ENCODE measurements at places on chromosomes 11 and 22.

DNA sequence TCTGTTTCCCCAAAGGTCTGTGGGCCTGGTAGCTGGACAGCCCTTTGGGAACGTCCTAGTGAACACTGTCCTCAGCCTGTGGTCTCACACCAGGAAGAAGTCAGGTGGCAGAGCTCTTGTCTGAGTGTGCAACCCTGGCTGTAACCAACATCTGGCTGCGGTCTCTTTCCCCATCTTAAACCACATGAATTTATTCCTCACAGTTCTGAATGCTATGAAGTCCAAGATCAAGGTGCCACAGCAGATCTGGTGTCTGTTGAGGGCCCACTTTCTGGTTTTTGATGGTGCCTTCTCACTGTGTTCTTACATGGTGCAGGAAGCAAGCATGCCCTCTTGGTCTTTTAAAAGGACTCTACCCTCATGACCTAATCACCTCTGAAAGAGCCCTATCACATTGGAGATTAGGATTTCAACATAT lies 2.7 kb downstream of the UPB1 start:
- no peak for DNase-seq

GRCh38 chr11:86248609-86249008 lies 4.1 kb downstream of the EED start:
- no peak for DNase-seq

DNA sequence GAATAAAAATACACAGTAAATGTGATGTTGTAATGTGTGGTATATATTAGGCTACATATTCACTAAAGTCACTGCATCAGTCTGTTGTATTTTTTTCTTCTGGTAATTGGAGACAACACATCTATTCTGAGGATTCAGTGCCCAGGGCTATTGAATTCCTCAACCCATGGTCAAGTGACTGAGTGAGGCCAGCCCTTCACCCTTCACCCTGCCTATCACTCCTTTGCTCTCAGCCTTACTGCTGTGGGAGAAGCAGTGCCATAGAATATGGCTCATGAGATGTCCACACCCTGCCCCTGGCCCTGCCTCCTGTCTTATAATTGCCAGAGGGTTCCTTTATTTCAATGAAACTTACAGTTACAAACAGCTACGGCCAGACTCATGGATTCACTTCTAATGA lies 295.6 kb downstream of the NTM start:
- DNase-seq: no peak

- no peak for DNase-seq
Measured at GRCh38 chr11:69160296-69161116, 4.8 kb downstream of the SMIM38 start.

GRCh38 chr22:45064313-45065278 lies 54.8 kb upstream of the PHF21B start:
- DNase-seq: no peak

GRCh38 chr22:22097727-22098228 lies 115.2 kb upstream of the TOP3B start:
- no peak for DNase-seq
